Inflammatory macrophage treated with lipopolysaccharide for 4 hours (primary cell): ENCODE measurements at places on chromosomes 3 and 15.

- DNase-seq: no peak
Observed at GRCh38 chr3:61138401-61138800, 112.9 kb downstream of the FHIT start.

DNA sequence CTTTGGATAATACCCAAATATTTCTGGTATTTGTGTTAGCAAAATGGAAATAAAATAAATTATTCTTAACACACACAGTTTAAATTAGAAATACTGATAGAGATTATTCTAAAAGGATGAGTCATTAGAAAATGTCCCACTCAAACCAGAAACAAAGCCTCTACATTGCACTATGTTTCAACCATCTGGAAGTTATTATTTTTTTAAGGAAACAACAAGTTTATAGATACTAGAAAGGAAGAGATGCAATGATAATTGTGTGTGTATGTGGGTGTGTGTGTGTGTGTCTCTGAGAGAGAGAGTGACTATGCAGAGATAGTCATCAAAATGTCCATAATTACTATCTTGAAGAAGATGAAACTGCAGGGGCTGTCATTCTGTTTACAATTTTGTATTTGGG, 1340.5 kb downstream of the ROBO1 start:
- no peak for DNase-seq

- DNase-seq: no peak
Observed at GRCh38 chr3:187987924-187988323, 166.0 kb upstream of the LPP start.

- no peak for DNase-seq
Observed at GRCh38 chr3:110779581-110779980, 292.0 kb upstream of the NECTIN3 start.

- no peak for DNase-seq
Observed at GRCh38 chr3:164477403-164477802, 600.9 kb downstream of the SI start.

- no peak for DNase-seq
Observed at GRCh38 chr15:51100785-51101489, 6.2 kb upstream of the TNFAIP8L3 start.

DNA sequence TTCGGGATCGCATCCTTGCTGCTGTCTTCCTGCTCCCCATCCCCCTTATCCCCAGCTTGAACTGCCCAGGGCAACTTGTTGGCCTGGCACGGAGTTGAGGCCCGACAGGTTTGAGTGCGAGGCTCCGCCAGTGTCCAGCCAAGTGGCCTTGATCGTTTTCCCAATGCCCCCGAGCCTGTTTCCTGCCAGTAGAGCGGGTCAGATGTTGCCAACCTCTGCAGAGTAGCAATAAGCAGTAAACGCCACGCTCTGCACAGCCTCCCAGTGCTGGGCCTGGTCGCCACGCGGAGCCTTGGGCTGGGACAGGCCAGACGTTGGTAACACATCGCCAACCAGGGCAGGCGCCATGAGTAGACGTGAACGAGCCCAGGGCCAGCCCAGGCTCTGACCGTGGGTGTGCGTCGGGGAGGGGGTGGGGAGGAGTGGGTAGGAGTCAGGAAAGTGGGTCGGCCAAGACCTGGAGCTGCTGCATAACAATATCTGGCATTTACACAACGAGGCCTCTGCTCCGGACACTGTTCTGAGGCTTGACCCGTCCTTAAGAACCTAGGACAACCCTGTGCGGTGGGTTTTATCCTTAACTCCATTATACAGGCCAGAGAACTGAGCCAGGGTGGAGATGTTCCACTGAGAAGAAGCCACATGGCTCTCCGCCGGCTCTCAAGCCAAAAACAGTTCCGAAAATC, 444 bp upstream of the ABHD14A start:
- DNase-seq: no peak

DNA sequence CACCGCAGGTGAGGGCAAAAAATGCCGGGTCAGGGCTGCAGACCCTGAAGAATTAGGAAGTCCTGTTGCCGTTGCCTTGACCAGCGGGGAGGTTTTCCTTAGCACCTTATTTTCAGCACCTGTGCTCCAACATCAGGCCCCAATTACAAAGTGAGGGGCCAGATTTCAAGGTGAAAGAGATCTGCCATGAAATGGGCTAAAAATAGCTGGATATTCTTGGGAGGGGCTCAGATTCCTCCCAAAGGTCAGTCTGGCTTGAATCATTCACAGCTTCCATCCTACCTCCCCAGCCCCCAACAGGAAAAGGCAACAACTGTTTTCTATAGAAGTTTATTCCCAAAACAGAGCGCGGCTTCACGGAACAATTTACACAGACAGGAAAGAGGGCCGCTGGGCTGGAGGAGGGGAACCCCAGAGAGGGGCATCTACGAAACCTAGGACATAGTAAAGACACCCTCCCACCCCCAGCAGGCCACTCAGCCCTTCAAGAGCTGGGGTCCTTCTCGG, 941 bp upstream of the SLC26A6 start:
- DNase-seq: no peak

GRCh38 chr15:90677807-90678790, 39.0 kb upstream of the BLM start:
- peak; percentile 31 for DNase-seq

- no peak for DNase-seq
Observed at GRCh38 chr15:93954985-93955571, 276.3 kb upstream of the MCTP2 start.

DNA sequence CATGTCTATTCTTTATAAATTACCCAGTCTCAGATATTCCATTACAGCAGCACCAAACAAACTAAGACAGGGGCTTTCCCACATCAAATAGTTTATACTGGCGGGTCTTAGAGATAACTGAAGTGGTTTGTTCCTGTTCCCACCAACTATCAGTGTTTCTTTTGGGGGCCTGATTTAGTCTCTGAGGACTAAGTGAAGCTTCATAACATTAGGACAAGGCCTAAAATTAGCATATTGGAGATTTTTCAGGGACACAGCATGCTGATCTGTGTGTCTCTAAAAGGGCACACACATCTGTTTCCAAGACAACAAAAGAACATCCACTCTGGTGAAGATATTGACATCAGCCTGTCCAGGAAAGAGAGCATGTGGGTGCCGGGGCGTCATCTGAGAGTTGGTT, 72.6 kb upstream of the SEMA6D start:
- no peak for DNase-seq

DNA sequence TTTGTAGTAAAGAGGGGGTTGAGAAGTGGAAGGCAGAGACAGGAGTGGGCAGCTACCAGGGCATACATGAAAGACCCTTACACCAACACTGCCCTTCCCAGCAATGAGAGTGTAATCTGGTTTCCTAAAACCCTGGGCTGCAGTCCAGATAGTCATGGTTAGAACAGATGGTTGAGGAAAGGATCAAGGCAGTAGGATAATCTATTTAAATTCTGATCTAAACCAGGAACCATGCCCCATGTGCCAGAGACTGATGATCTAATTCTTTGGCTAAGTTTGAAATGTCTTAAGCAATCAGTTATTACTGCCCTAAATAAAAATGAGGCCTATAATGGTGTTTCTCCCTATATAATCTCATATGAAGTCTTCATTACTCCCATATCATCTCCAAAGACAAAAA, 59.6 kb downstream of the PRTG start:
- peak; percentile 62 for DNase-seq

DNA sequence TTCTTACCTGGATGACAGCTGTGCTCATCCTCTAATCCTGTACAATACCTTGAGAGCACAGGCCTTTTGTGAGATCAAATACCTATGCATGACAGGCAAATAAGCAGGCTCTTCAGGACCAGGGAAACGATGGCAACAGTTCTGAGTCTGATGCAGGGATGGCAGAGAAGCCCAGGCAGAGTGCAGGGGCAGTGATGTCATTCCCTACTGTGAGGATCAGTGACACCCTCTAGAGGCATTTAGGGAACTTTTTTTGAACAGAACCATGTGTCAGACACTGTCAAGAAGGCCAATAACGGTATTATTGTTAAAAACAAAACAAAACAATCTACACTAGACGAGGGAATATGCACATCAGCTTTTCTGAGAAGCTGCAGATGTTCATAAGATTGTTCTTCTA, 314.8 kb upstream of the CTDSPL start:
- peak; percentile 62 for DNase-seq

DNA sequence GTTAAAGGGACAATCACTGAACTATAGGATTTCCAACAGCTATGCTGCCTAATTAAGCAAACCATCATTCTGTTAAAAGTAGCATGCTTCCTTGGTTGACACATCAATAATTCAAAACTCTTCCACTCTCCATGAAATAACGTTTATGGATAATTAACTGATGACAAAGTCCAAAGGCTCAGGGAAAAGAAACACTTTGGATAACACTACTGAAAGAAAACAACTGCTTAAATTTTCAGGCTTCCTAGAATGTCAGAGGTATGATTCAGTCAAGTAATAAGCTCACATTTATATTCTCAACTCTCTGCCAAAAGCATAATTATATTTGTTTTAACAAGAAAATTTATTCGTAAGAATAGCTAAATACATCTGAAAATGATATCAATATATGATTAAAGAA, 49.6 kb downstream of the WDR72 start:
- DNase-seq: no peak

DNA sequence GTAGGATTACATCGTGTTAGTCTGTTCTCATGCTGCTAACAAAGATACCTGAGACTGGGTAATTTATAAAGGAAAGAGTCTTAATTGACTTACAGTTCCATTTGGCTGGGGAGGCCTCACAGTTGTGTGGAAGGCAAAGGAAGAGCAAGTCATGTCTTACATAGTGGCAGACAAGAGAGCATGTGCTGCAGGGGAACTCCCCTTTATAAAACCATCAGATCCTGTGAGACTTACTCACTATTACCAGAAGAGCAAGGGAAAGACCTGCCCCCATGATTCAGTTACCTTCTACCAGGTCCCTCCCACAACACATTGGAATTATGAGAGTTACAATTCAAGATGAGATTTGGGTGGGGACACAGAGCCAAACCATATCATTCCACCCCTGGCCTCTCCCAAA, 3.4 kb downstream of the SLC25A26 start:
- DNase-seq: peak; percentile 49

DNA sequence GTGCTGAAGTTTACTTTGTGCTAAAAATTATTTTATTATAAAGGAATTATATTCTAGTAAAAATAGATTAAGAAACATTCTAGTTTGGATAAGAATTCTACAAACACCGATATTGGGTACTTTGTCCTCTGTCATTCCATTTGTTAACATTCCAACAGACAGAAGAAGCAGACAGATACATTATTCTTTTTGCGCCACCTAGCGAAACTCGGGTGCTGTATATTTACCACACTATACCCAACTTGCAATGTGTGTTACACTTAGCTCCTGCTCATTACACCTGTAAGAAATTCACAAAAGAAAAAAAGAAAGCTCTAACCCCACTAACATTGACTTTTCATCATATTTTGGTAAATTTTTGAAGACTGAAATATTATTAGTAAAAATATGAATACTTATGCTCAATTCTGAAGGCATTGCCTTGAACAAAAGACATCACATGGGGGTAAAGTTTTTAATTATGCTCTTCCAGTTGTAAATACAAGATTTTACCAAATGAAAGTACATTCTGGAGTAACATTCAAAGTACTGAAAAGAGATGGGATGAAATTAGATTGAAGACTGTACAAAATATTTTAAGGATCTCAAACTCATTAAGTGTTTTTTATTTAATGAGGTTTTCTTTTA, 136.5 kb upstream of the MLF1 start:
- DNase-seq: peak; percentile 73

- DNase-seq: no peak
Observed at GRCh38 chr3:99817047-99817436, 620 bp upstream of the CMSS1 start.

DNA sequence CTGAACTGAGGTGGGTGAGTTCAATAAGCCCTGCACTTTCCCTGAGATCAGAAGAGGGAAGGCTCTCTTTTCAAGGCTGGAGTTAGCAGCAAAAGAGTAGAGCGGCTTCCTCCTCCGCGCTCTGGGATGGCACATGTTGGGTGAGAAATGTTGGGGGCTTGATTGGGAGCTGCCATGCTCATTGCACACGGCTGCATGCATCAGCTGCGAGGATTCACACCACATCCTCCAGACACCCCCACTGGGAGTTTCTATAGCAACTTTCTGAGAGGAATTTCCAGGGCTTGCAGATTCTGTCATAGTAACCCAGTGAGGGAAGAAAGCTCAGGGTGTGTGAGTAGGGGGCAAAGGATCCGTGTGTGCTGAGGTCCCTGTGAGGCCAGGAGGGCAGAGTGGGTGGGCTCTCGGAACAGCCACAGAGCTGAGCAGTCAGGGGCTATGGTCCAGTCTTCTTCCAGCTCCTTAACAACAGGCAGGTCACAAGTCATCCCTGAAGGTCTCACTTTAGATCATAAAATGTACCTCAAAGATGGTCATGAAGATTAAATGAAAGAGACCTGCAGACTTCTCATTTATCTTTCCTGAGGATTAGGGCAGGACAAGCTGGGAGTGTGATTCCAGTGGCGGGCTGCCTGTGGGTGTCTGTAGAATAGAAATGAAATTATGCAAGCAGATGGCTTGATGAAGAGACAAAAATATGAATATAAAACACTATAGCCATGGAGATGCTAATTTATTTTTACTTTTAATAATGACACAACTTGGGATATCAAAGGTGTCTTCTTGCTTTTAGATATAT, 75.7 kb upstream of the CHRNA7 start:
- no peak for DNase-seq

DNA sequence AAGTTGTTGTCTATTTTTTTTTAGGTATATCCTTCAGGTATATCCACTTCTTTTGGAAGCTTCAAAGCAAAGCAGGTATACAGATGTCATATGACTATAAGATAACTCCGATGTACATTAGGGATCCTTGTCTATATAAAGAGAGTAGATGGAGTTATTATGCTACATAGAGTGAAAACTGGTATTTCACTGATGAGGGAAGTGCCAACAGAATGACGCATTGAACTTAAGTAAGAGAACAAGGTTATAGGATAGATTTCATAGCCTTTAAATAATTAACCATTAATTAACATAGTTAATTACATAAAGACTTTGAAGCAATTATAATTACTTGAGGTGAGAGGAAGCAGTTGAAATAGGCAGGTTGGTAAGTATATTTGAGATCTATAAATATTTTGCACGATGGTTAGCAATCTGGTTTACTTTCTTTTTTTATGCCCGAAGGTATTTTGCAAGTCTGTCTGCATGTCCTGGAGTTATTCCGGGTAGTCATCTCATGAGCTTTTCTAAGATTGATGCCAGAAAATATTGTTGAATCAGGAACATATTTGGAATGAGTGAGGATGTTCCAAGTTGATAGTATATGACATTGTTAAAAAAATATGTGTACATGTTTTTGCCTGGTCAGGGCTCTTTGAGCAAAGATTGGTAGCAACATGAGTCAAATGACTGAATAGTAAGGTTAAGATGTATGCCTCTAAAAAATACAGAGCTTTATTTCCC, 299.5 kb upstream of the KCNMB2 start:
- DNase-seq: no peak

DNA sequence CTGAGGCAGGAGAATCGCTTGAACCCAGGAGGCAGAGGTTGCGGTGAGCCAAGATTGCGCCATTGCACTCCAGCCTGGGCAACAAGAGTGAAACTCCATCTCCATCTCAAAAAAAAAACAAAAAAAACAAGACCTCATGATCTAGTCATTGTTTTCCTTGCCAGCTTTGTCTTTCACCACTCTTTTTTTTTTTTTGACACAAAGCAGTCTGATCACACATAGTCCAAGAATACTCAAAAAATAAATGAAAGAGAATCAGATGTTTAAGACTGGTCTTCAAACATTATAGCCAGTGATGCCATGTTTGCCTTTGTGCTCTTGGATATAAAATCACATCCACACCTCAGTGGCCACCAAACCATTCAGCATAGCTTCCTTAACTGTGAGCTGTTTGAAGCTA, 5.8 kb upstream of the ADAM10 start:
- no peak for DNase-seq
